Stimulated activated CD8-positive, alpha-beta memory T cell treated with anti-CD3 and anti-CD28 coated beads, Interleukin-4, amount 100 ng/mL, for 4 hours (primary cell): ENCODE measurements at places on chromosomes 4 and X.
A peak's percentile ranks its signal among the peaks of the same experiment; 100 is the strongest.

- no peak for DNase-seq
These were observed 150.1 kb downstream of the HNRNPD start for GRCh38 chr4:82223715-82224114.

GRCh38 chr4:8428288-8429097 is 12.0 kb downstream of the ACOX3 start:
- peak; percentile 90 for DNase-seq

GRCh38 chr4:6523251-6523650 is 50.8 kb upstream of the PPP2R2C start:
- DNase-seq: no peak

DNA sequence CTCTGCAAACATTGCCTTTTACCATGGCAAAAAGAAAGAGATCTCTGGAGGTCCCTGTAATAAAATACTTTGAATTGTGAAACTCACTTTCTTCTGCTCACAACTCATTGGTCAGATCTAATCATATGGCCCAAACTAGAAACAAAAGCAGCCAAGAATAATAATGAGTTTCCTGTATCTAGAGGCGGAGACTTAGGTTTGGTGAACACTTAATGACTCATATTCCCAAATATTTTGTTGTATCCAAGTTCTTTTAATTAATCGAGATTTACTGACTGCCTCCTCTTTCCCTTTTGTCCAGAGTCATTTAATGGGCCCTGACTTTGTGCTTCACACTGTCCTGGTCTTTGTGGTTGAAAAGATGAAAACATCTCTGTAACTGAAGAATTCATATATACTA is 190.6 kb downstream of the CCSER1 start:
- no peak for DNase-seq

- no peak for DNase-seq
These were observed 8.8 kb downstream of the CHST7 start for GRCh38 chrX:46582325-46582724.

GRCh38 chrX:150831863-150832262 is 66.6 kb downstream of the CD99L2 start:
- no peak for DNase-seq

DNA sequence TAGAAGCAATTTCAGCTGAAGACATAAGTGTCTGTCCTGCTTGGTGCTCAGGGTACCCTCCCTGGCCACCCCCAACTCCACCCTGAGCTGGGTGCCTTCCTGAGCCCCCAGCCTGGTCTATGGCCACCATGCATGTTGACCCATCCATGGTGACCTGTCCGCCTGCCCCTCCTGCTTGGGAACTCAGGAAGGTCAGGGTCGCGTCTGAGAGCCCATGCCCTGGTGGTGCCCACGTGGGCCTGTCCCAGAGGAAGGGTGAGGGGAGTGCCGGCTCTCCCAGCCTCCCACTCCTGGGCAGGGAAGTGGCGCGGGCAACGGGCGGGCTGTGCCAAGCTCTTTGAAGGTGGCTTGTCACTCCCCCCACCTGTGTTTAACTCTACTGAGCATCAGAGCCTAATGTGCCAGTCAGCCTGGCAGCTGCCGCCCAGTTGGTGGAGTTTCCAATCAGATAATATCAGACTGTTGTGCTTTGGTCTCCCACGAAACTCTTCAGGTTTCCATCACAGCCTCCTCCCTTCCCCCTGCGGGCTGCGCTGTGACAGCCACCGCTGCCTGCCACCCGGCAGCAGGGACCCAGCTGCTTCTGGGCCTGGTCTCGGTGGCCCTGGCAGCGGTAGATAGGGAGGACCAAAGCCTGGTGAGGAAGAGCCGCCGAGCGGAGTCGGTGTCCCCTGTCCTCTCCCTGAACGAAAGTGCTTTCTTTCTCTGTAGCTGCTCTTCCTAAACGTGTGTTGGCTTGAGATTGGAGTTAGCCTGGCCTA is 4.8 kb downstream of the SH3BP2 start:
- no peak for DNase-seq

DNA sequence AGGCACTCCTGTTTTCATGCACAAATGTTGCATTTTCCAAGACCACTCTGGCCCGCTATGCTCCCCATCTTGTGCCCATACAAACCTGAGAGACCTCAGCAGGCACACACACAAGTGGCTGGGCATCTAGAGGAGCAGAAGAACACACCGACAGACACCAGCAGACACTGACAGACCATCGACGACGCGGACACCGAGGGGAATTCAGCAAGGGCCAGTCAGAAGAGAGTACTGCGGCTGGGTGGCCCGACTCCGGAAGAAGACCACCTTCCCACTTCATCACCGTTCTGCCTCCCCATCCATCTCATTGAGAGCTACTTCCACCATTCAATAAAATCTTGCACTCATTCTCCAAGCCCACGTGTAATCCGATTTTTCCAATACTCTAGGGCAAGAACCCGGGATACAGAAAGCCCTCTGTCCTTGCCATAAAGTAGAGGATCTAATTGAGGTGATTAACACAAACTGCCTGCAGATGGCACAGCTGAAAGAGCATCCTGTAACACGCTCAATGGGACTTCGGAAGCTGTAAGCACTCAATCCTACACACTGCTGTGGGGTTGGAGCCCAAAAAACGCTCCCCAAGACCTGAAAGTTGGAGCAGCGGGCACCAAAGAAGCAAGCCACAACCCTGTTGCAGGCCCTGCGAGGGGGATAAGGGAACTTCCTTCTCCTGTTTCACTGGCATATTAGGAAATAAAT is 780.9 kb downstream of the ARAP2 start:
- DNase-seq: no peak

GRCh38 chrX:130647468-130647867 is 245.7 kb downstream of the RBMX2 start:
- no peak for DNase-seq

DNA sequence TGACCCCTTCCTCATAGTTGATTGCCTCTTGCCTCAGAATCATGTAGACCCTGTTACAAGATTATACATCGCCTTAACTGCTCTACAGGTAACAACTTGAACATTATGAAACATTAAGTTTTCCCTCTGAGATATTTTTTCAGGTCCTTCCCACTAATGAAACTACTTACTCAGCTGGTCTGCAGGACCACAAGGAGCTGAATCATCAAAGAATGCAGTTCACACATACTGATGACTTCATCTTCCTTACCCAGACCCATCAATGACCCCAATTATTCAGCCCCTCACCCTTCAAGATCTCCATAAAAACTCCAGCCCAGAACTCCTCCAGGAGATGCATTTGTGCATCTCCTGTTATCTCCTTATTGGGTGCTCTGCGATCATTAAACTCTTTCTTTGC is 720.9 kb downstream of the RAPGEF2 start:
- DNase-seq: no peak

- no peak for DNase-seq
These were observed 1431.6 kb upstream of the TENM3 start for GRCh38 chr4:180811556-180811955.

DNA sequence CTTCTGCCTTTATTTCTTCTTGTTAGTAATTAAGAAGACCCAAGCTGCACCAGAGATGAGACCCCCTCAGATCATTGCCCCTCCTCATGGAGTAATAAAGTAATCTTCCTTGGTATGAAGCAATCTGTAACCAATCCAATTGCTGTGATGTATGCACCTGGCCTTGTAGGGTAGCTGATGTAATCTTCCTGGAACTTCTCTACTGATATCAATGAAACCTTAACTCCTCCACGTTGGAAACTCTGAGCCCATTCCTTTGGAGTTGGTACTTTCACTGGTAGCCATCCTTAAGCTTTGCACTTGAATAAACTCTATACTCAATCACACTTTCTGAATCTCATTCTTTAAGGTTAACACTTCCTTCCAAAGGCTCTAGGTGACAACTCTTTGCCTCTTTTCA is 31.6 kb upstream of the NSG1 start:
- DNase-seq: no peak

- no peak for DNase-seq
These were observed 112.8 kb upstream of the MAP3K15 start for GRCh38 chrX:19628011-19628575.

GRCh38 chrX:10854594-10854993 is 234.2 kb upstream of the MID1 start:
- no peak for DNase-seq

- no peak for DNase-seq
These were observed 184.2 kb upstream of the RBPJ start for GRCh38 chr4:26136615-26137014.

DNA sequence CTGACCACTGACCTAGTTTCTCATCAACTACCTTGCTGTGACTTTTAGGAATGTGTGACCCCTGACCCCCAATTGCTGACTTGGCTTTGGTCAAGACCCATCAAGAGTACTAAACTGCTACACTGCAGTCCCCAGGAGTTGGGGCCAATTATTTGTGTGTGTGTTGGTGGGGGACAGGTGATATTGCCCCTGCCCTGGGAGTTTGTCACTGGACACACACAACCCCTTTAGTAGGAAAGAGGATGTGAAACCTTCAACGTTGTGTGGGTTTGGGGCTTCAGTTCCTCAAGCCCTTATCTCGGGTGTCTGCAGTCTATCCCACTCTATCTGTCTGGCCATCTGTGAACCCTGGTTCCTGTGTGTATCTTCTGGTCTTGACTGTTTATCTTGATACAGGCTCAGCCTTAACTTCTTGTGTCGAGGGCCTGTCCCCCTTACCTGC is 6.5 kb downstream of the SASH3 start:
- DNase-seq: no peak

GRCh38 chr4:153639833-153640802 is 44.0 kb upstream of the TLR2 start:
- DNase-seq: no peak

- no peak for DNase-seq
These were observed 37.7 kb downstream of the HAND2 start for GRCh38 chr4:173492315-173492714.

DNA sequence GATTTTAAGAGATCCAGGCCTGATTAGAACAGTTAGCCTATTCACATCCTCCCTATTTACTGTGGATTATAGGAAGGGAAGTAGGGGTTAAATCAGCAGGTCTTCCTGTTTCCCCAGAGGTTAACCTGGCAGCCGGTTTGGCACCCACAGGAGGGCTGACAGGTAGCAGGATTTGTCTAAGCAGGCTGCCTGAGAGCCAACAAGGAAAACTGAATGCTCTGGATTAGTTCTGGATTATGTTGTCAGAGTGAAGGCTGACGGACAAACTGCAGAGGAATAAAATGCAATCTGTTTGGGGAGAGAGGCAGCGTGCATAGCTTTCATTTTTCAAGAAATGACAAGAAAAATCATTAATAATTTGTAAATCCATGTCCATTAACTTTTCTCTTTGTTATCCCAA is 397.1 kb upstream of the FAM241A start:
- no peak for DNase-seq

GRCh38 chr4:44842531-44842930 is 116.2 kb upstream of the GNPDA2 start:
- no peak for DNase-seq

DNA sequence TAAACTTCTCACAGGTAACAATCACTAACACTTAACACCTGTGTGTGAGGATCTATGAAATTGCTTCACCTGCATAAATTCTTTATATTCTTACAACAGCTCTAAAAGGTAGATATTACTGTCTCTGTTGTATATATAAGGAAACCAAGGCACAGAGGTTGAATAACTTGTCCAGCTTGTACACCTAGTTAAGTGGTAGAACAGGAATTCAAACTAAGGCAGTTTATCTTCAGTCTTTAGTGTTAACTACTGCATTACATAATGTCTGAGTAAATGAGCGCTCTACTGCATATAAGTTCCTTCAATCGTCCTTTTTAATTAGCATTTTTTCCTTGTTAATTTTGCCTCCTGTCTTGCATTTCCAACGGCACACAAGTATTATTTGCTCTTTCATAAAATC is 15.0 kb downstream of the USP9X start:
- no peak for DNase-seq

DNA sequence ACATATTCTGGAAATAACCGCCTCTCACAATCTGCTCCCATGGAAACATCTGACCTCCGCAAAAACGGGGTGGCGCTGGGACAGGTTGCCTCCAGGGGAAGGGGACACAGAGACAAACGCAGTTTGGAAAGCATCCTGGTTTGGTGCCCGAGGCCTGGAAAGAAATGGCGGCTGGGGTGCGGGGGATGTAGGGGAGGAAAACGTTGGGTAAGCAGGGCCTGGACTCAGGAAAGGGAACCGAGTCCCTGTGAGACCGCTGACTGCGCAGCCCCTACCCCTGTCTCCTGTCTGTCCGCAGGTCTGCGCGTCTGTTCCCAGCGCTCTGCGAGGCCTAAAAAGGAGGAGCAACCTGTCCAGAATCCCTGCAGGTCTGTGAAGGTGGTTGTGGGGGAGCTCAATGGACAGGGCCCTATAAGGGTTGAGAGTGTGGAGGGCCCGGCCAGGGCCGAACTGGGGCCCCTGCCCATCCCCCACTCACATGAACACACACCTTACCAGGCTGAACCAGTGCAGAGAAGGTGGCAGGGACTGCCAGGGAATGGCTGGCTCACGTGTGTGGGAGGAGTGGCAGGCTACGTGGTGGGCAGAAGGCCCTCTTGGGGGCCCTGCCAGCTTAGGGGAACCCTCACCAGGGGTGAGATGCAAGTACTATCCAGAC is 672 bp downstream of the TCEAL3 start:
- no peak for DNase-seq

GRCh38 chrX:112769034-112769433 is 71.6 kb downstream of the AMOT start:
- no peak for DNase-seq

GRCh38 chr4:102168580-102168979 is 176.7 kb downstream of the SLC39A8 start:
- DNase-seq: no peak

GRCh38 chrX:54042609-54043021 is 1.7 kb downstream of the PHF8 start:
- no peak for DNase-seq

DNA sequence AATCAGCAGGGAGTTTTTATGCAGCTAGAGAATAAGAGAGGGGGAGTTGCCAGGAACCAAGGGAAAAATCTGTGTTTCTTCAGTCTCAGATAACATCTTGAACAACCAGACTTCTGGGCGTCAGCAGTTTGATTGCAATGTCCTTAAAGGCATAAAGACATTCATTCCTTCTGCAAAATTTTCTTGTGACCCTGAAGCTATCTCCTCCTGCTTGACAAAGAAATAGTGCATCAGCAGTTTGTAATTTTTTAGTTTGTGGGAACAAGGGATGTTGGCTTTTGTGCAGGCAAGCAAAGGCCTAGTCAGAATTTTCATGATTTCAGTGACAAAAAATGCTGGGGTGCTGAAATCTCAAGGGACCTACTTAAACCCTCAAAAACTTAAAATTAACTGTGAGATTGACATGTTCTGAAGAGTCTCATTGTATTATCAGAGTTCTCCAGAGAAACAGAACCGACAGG is 125.8 kb upstream of the UNC5C start:
- no peak for DNase-seq

DNA sequence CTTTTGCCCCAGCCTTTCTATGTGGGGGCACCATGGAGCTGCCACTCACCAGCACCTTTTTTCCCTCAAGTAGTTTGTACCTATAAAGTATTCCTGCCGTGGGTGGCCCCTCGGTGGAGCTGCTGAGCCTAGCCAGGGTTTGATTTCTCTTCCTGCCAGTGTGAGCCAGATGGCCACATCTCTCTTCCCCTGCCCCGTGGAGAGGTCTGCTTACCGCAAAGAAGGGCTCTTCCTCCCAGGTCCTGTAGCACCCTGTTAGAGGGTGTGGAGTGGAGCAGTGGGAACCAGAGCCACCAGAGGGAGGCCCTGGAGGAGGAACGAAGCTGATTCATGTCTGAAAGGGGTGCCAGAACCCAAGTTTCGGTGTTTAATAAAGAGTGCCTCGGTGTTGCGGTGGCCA is 95.4 kb downstream of the PTTG2 start:
- DNase-seq: no peak

- no peak for DNase-seq
These were observed 1.6 kb upstream of the ARMCX6 start for GRCh38 chrX:101619364-101619763.

- no peak for DNase-seq
These were observed 47.3 kb downstream of the PJA1 start for GRCh38 chrX:69117876-69118526.

- no peak for DNase-seq
These were observed 120.9 kb upstream of the NOCT start for GRCh38 chr4:138894709-138895108.
